ENCODE measurements at places on chromosomes 16 and 17. TPM values are rescaled to one million over a fixed set of nuclear protein-coding genes. Genes with fewer than 3 reads are reported as not detected.

Gene ARL5C
- polyA plus RNA-seq = not detected

Gene ZNF319
- 5.8 TPM for polyA plus RNA-seq

Gene CRISPLD2
- 8.8 TPM for polyA plus RNA-seq

Gene SOX15
- polyA plus RNA-seq = 2.0 TPM

Gene GNAO1
- 15.9 TPM for polyA plus RNA-seq

Gene SERPINF2
- 14.3 TPM for polyA plus RNA-seq

Gene HSD17B2
- polyA plus RNA-seq = 69.5 TPM

Gene PRSS53
- polyA plus RNA-seq = 1.8 TPM

Gene CDRT15L2
- not detected for polyA plus RNA-seq

Gene ZNF821
- polyA plus RNA-seq = 11.2 TPM

Gene MEIOB
- polyA plus RNA-seq = 0.54 TPM

DNA sequence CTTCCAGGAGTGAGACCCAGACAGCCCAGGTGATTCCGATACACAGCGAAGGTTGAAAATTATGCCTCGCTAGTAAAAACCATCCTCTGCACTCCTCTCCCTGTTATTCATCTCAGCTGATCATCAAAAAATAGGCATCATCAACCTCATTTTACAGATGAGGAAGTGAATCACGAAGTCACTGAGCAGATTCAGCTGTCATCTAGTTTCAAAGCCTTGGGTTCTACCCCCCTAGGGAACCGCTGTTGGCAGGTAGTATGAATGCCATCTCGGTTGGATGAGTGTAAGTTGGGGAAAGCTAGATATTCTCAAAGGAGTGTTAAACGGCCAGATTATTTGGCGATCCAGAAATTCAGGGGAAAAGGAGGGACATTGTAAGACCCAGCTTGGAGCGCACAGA, 2.0 kb downstream of the CRYM start:
- DNase-seq = no peak

DNA sequence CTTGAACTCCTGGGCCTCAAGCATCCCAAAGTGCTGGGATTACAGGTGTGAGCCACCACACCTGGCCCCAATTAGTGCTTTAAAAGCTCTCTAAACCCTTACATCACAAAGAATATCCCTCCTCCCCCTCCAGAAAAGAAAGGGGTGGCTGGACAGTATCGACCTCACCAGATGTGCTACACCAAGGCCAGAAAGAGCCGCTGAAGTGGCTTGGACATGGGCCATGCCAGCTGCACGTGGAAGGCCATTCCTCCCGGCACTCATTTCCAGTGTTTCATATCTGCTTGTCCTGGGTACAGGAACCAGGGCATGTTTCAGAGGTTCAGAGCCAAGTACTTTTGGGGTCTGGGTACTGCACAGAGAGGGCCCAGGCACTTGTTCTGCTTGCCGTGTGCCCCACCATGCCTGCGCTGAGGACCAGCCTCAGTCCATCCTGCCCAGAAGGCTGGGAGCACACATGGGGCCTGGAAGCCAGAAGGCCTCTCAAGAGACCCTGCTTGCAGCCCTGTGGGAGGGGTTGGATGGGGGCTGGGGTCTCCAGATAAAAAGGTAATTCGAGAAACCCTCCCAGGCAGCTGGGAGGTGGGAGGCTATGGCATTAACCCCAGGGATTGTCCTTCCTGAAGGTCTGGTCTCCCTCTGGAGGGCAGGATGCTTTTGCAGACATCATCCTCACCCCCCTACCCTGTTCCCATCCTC, 3.5 kb upstream of the SRRM2 start:
- DNase-seq = no peak

GRCh38 chr16:79393564-79393963, 207.0 kb downstream of the MAF start:
- no peak for DNase-seq

DNA sequence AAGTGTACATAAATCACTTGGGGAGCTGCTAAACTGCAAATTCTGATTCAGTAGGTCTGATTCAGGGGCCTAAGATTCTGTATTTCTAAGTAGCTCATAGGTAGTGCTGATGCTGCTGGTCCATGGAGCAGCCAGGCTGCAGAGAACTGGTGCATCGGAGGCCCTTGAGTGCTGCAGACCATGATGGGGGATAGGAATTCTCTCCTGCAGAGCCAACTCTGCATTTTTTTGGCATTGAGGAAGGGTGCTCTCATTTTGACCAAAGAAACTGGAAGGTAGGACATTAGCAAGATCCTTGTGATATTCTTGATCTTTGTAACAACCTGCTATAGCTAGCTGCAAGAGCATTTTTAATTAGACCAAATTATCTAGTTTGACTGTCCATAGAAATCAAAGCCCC, 4.7 kb downstream of the HOXB2 start:
- DNase-seq = no peak

DNA sequence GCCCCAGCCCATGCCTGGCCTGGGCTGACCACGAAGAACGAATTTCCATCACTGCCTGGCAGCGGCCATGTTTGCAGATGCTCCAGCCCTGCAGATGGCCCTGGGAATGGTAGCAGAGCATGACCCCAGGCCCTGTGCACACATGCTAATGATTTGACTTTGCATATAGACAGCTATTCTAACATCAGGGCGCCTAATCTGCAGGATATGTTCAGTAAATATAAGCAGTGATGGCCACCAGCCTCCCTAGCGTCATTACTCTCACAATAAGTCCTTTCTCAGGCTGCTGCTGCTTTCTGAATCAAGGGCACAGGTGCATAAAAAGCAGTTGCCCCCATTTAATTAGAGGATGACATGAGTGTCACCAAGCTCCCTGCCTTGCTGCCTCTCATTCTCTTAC, 24.2 kb downstream of the DNAH9 start:
- DNase-seq = no peak

- DNase-seq = no peak
These were observed 78.9 kb downstream of the RTN4RL1 start for GRCh38 chr17:1946021-1946932.

DNA sequence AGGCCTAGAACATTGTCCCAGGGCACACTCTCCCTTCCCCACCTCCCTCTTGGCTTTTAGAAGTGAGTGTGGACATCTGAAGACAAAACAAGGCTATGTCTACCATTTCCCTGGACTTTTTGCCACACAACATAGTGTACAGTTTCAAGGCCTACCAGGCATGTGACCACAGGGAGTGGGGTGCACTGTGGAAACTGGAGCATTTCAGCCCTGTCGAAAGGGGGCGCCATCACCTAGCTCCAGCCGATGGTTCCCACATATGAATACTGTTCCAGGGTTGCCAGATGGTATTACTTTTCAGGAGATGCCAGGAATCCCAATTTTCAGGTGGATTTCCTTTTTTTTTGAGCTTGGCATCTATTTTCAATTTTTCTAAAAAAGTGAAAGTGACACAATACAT, 140.7 kb downstream of the KATNIP start:
- DNase-seq = peak; percentile 28

DNA sequence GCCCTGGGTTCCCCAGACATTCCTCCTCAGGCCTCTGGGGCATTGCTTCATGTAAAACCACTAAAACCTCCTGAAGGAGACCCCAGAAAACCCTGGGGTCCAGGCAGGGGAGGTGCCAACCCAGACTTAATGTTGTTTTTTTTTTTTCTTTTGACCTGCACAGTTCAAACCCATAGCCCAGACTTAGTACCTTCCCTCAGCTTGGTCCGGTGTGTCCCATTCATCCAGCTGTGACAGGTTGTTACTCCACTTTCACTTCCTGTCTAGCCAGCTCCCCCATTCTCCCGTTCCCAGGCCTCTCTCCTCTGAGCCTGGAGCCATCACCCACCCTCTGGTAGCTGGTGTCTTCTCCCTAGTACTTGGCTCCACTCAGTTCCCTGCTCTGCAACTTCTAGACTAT, 4.8 kb downstream of the CDR2L start:
- peak; percentile 63 for DNase-seq

DNA sequence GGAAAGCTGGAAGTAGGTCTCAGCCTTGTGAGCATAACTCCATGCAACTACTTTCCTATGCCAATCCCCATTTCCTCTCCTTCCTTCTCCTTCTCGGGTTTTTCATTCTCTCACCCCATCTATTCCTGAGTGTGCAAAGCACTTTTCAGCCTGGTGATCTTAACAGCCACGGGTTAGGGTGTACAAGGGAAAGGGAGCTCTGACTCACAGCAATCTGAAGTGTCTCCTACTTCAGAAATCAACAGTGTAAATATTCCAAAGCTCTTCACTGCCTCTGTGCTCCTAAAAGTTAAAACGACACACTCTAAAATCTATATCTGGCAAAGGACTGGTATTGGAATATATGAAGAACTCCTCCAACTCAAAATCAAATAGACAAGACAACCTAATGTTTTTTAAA, 268.0 kb upstream of the IRX3 start:
- DNase-seq = no peak

GRCh38 chr17:77565166-77565565, 393.3 kb upstream of the TNRC6C start:
- no peak for DNase-seq

DNA sequence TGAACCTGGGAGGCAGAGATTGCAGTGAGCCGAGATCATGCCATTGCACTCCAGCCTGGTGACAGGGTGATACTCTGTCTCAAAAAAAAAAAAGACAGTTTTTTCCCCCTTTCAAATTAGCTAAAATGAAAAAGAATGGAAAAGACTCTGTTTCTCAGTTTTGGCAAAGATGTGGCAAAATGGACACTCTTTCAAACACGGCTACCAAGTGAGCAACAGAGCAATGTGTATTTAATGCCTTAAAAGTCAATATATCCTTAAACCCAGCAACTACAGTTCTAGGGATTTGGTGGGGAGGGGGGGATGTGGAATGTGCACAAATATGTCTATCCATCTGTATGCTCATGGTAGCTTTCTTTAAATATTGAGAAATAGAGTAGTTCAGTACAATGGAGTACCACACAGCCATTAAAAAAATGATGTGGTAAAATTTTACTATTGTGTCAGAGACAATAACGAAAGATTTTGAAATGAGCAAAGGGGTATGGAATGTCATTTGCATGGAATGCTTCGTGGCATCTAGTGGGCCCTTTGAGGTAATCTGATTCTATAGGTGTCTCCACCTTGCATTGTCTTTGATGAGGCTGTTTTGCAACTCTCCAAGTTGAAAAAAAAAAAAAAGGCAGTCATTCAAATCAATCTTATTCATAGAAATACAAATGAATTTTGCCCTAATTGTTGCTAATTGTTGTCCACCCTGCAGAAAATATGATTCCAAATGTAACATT, 108.1 kb downstream of the AXIN2 start:
- no peak for DNase-seq

- peak; percentile 98 for DNase-seq
These were observed 40.9 kb downstream of the TMEM235 start for GRCh38 chr17:78272181-78272913.

- DNase-seq = no peak
These were observed 32.3 kb downstream of the SMIM36 start for GRCh38 chr17:55478971-55479370.

DNA sequence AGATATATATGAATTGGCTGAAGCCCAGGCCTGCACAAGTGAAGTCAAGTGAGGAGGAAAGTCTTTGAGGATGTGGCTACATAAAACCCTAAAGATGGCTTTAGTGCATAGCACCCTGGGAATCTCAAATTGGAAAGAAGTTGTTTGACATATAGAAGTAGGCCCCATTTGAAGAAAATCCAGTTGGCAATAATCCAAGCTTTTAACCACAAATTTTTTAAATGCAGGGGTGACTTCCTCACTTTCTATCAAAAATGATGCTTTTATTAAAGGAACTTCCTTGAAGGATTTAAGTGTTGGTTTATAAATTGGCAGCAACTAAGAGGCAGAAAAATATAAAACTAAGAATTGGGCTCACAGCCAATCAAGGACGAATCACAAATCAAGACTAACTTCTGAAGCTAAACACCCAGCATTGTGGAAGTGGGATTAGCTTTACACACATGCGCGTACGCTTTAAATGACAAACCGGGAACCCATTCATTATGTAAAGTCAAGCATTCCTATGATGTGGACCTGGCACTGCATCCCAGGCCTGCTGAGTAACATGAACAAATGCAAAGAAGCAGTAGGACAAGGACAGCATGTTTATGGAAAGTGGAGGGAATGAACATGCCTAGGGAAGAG, 63.3 kb downstream of the NOG start:
- DNase-seq = no peak

DNA sequence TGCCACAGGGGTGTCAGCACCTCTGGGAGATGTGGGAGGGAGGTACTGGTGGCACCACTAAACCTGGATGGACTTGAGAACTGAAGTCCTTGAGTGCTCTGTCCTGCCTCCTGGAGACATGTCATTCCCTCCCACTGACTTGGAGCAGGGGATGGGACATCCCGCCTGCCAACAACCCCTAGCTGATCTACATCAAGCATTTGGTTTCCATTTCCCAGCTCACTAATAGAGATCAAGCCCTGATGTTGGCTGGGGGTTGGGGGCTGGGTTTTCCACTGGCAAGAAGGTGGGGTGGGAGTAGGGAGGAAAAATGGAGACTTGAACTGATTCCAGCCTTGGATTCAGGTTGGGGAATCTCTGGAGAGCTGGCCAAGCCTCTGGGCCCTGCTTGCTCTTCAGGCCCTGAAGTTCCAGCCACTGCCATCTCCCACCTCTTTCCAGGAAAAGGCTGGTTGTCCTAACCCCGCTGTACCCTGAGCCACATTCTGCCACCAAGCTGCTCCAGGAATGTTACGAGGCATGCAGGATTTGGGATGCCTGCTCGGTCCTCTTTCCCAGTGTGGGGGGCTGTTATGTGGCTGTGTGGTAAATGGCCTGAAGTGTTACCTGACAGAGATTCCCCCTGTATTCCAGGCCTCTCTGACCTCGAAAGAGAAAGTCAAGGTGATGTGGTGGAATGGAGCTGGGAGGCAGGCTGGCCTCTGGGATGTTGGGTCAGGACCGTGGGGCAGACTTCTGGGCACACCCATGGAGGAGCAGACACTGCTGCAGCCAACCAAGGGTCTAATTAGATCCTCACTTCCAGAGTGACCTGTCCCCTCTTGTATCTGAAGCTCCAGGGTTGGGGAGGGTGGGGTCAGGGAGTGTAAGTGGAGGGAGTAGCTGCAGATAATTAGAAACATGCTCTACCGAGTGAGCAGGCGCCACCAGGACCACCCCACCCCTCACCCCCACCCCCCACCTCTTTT, 16.7 kb downstream of the IGFBP4 start:
- DNase-seq = no peak

DNA sequence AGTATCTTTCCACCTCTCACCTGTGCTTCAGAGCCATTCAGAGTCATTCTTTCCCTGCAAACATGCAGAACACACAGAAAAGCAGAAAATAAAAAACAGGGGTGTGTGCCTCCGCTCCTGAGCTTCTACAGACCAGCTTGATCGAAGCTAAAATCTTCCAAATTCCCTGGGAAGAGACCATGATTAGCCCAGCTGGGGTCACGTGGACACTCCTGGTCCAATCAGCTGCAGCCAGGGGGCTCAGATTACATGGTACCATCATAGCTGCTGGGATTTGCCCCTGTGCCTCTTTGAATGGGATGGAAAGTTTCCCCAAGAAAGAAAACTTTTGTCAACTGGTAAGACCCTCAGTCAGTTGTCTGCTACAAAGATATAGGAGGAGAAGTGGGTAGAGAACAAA, 159.9 kb downstream of the TMEM114 start:
- no peak for DNase-seq

- peak; percentile 62 for DNase-seq
These were observed 27.2 kb downstream of the LLGL2 start for GRCh38 chr17:75552425-75553294.

- DNase-seq = no peak
These were observed 637 bp downstream of the RPL23A start for GRCh38 chr17:28720247-28720996.
